ENCODE measurements at places on chromosomes 2 and 18. TPM values are rescaled to one million over a fixed set of nuclear protein-coding genes. Genes with fewer than 3 reads are reported as not detected.

GRCh38 chr2:5077479-5078089, 614.6 kb upstream of the SOX11 start:
- DNase-seq = no peak

- no peak for DNase-seq
These were observed 635.8 kb downstream of the DSC3 start for GRCh38 chr18:30406728-30407127.

- no peak for DNase-seq
These were observed 18.3 kb downstream of the RAMP1 start for GRCh38 chr2:237877576-237878307.

GRCh38 chr2:165621086-165621560, 151.6 kb downstream of the CSRNP3 start:
- no peak for DNase-seq

GALNT5 gene
- not detected for total RNA-seq

DNA sequence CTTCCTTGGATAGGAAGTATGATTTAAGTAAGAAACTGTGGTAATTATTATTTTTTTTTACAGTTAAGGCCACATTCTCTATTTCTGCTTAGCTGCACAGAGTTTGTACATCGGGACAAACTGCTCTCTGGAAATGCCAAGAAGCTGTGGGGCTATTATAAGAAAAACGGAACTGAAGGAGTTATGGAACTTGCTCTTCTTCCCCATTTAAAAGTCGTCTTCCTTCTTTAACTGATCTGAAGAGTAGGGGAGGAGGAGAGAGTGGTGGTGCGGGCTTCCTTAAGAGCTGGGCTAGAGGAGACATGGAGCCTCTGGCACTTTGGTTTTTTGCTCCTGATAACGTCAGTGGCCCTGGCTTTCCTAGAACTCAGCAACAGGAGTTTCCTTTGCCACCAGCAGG, 54.4 kb downstream of the RAB31 start:
- DNase-seq = no peak

PLEKHH2 gene
- under 0.01 TPM for total RNA-seq

GRCh38 chr2:96727431-96727830, 12.4 kb downstream of the LMAN2L start:
- DNase-seq = no peak

GRCh38 chr2:102147935-102148334, 5.4 kb downstream of the IL1R1 start:
- DNase-seq = no peak

All from dermis microvascular lymphatic vessel endothelial cell (primary cell).